ENCODE measurements at places on chromosomes 2 and 18. TPM values are rescaled to one million over a fixed set of nuclear protein-coding genes. Genes with fewer than 3 reads are reported as not detected.

KLHL30 gene
- total RNA-seq = not detected

TFPI gene
- total RNA-seq = 140 TPM

ABCG8 gene
- not detected for total RNA-seq

SFXN5 gene
- total RNA-seq = 6.9 TPM

ARHGEF4 gene
- 1.6 TPM for total RNA-seq

SP9 gene
- not detected for total RNA-seq

UGT1A8 gene
- total RNA-seq = not detected

DHRS9 gene
- total RNA-seq = not detected

SERPINB7 gene
- total RNA-seq = 4.2 TPM

REG1B gene
- not detected for total RNA-seq

HOXD13 gene
- total RNA-seq = not detected

CCDC85A gene
- total RNA-seq = 0.15 TPM

PRSS56 gene
- total RNA-seq = not detected

E2F6 gene
- 8.2 TPM for total RNA-seq

PDCD1 gene
- total RNA-seq = not detected
